ENCODE measurements at places on chromosomes 2 and 18.

GRCh38 chr2:162297925-162298552, 20.4 kb downstream of the IFIH1 start:
- DNase-seq: no peak

DNA sequence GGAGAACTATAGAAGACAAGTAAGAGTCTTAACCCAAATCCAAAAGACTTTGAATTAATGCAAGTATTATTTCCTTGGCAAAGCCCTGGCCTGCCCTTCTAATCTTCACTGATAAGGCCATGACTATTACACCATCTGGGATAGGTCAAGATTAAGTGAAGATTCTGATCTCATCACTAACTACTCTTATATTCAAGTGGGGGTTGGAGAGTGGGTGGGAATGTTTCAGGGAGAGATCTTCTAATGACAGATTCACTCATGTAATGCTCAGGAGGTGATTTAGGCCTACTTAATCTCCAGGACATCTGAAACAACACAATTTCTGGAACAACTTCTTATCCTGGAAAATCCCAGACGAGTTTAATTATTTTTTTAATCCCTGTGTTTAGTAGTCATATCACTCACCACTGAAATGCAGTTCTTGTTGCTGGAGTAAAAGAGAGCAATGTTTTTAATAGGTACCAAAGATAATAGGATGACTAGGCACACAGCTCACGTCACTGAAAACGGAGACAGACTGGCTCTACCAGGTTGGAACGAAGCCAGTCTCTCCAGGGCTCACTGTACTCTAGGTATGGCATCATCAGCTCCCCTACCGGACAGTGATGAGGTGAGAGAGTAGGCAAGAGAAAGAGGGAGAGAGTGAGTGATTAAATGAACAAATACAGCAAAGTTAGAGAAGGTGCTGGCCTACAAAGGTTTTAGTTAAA, 133.1 kb downstream of the NCKAP5 start:
- no peak for DNase-seq

- no peak for DNase-seq
Observed at GRCh38 chr2:98479959-98480524, 35.4 kb downstream of the INPP4A start.

DNA sequence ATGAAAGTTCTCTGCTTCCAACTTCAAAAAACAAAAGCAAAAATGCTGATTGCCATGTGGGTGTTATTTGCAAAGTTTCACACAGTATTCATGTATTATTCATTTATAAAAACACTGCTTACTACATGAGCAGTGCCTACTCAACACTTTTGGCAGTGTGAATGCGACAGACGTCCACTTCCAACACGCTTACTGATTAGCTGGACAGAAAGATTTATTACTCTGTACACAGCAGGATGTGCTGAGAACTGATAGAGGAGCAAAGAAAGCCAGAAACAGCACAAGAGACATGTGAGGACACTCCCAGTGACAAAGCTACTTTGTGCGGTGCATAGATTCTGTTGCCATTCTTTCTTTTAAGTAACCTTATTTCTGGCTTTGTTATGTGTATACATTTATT, 258.8 kb downstream of the DLGAP1 start:
- no peak for DNase-seq

- no peak for DNase-seq
Observed at GRCh38 chr18:79643054-79643984, 36.3 kb upstream of the CTDP1 start.

DNA sequence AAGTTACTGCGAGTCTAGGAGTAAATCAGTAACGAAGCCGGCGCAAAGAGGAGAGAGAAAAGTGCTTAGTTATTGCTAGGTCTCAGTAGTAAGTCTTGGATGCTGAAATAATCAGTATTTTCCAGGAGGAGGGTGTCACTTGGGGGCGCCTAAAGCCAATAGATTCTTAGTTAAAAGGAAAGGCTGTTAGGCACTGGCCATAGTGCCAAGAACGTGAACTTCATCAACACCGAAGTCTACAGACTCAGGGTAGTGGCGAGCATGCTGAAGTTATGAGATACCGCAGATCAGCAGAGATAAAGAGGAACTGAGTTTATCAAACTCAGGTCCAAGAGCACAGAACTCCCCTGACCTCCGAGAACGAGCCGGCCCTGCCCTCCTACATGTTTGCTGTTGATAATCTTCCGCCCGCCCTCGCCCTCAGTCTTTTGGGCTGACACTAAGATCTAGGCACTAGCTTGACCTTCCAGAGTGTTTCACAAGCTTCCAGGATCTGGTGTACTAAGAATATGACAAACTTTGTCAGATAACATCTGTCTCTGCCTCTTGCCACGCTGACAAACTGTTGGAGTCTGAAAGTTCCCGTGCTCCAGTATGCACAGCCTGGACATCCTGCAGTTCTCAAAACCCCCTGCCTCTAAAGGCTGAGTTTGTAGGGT, 49.2 kb downstream of the CYB5A start:
- DNase-seq: no peak

DNA sequence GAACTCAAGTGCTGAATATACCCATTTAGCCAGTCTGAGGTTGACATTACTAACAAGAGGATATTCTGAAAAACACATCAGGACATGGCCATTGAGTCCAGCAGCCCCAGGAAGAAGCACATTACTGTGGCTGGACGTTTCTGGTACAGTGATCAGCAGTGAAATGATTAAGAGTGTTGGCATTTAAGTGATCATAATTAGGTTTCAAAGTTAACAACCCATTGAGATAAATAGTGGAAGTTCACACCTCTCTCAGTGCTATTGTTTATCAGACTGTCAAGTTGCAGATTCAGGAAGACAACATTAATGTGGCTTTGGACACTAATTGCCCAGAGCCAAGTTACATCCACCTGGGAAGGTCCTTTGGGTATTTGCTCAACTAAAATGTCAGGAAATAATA, 139.5 kb upstream of the GAREM1 start:
- DNase-seq: no peak

DNA sequence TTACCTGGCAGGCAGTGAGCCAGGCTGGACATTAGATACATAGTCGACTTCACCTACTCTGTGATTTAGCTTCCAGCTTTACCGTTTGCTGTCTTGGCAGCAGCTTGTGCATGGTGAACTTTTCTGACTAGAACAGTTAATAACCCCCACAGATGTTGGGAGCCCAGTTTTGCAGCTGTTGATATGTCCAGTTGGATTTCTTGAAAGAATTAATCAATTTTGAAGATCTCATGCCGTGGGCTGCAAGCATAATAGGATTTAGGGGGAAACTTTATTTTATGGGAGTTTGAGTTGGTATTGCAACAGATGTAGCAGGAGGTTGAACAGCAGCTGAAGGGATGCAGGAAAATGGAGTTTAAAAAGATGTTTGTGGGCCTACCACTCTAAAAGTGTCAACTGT, 13.8 kb downstream of the MYO1B start:
- DNase-seq: no peak

GRCh38 chr2:228352048-228352447, 170.6 kb upstream of the SPHKAP start:
- no peak for DNase-seq

GRCh38 chr2:203713381-203713780, 6.9 kb downstream of the CD28 start:
- no peak for DNase-seq

GRCh38 chr2:217945530-217945929, 57.3 kb downstream of the TNS1 start:
- DNase-seq: no peak

DNA sequence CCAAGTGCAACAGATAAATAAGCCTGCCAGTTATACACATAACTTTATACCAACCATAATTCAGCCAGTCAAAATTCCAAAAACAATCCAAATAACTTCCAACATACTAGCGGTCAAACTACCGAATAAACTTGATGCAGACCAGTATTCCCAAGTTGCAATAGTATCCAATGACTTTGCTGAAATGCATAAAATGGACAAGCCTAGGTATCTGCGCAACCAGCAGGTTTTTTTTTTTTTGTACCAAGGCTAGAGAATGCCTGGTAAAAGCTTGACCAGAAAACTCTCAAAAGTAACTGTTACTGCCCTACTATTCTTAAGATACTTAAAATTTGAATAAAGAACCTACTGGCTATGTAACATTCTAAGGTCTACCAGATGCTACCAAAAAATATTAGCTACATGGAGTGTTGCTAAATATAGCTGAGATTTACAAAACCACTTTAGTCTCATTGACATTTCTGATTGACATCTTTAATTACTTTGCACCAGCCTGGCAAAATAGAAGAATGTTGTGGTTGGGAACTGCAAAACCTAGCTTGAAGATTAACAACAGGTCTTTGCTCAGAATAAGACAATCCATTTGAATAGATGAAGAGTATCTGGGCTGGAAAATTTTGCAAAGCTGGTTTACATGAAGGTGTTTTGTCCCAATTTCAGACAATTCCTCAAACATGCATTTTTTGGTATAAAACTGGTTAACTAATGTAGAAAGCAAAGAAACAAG, 7.3 kb downstream of the SRSF7 start:
- no peak for DNase-seq

- no peak for DNase-seq
Observed at GRCh38 chr2:69279211-69279610, 107.8 kb downstream of the GFPT1 start.

GRCh38 chr2:100747996-100748615, 71.8 kb upstream of the NPAS2 start:
- DNase-seq: no peak

GRCh38 chr2:47636596-47637264, 146.2 kb upstream of the MSH6 start:
- no peak for DNase-seq

DNA sequence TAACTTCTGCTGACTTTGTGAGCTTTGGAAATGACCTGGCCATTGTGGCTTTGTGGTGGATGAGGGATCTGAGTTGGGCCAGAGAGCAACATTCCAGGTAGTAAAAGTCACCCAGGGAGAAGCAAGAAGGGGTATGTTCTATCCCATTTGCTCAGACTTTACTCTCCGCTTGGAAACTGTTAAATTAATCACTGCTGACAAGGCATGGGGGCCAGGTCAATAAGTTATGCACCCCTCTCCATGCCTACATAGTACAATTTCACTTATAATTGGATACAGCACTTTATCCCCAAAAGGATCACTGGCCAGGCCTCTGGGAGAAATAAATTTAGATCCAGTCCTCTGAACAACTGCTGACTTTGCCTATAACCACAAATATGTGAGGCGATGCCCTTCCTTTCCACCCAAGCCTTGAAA, 92.1 kb downstream of the RPRM start:
- no peak for DNase-seq

DNA sequence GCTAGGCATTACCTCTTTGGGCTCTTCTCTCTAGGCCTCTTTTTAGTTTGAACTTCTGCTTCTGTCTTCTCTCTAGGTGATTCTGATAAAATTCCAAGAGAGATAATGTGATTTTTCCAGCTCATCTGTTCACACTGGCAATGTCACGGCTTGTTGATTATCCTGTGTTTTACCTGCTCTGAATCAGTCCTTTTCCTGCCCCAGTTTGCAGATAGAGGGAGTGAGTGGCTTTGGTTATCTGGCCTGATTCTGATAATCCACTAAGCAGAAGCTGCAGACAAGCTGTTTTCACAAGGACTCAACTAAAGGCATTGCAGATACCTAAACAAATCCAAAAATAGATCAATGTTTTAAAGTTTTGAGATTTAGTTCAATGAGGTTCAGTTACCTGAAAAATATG, 111.9 kb downstream of the DCC start:
- no peak for DNase-seq

GRCh38 chr2:85763831-85764230, 10.0 kb downstream of the ATOH8 start:
- no peak for DNase-seq

GRCh38 chr2:99205491-99205890, 24.5 kb downstream of the MRPL30 start:
- no peak for DNase-seq

- DNase-seq: no peak
Observed at GRCh38 chr2:112547333-112547732, 5.1 kb downstream of the POLR1B start.

- no peak for DNase-seq
Observed at GRCh38 chr2:63525905-63526304, 62.4 kb downstream of the WDPCP start.

- no peak for DNase-seq
Observed at GRCh38 chr2:20626698-20627513, 24.0 kb downstream of the HS1BP3 start.

DNA sequence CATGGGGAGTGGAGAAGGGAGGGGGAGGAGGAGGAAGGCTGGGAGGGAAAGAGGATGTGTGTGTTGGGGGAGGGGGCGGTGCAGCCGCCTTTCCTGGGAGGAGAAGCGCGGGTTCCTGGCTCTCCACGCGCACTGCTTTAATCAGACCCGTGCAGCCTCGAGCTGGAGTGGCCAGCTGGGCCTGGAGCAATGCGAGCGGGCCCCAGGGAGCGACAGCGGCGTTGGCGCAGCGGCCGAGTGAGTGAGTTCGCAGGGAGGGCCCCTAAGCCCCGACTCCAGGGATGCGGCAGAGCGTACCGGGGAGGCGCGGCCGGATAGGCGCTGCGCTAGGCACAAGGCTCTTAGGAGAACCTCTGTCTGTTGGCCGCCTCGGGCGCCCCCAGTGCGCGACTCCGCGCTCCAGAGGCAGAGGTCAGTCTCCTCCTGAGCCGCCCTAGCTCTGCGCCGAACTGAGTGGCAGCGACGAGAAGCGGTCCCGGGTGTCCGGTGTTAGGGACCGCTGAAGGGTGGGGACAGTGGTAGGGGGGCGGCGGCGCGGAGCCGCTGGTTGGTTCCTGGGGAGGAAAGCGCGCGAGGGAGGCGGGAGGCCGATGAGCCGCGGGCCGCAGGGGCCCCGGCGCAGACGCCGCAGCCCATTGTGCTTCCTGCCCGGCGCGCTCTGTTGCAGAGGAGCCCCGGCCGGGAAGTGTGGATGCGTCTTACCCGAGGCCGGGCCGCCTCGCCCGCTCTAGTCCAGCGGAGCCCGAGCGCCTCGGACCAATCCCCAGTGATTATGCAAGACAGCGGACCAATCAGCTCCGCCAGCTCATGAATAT, 455 bp upstream of the DLX1 start:
- DNase-seq: no peak

DNA sequence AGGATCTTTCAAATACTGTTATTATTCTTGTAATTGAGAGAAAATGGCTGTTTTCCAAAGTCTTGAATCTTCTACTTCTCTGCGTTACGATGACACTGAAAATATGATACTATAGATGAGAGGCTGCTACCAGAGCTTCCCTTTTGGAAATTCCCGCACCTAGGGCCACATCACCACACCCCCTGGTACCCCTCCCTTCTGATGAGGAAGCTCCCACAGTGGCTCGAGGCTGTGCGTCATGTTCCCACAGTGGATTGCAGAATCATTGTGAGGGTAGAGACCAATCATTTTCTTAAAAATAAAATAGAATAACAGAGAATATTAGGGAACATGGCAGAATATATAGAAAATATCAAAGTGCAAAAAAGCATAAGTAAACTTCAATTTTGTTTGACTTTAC, 268.9 kb upstream of the SMIM21 start:
- no peak for DNase-seq

GRCh38 chr18:62729487-62730386, 14.4 kb downstream of the PHLPP1 start:
- DNase-seq: no peak

DNA sequence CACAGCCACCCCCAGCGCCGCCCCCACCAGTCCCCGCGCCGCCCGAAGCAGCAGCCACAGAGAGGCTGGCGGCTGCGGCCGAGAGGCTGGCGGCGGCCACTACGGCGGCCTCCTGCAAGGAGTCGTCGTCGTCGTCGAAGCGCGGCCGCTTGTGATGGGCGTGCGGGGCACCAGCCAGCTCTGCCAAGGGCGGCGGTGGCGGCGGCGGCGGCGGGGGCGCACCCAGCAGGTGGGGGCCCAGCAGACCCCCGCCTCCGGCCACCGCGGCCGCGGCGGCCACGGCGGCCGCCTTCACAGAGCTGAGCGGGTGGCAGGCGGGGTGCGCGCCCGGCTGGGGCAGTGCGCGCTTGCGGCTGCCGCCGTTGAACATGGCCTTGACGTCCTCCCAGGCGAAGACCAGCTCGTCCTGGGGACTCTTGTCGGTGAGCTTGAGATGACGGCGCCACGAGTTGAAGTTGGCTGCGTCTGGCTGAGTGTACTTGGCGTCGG, 3.3 kb downstream of the SKOR2 start:
- DNase-seq: no peak

Data from stimulated activated CD8-positive, alpha-beta memory T cell treated with anti-CD3 and anti-CD28 coated beads, Interleukin-7, amount 100 ng/mL, for 24 hours (primary cell).